ENCODE measurements at places on chromosomes 11 and 22.

GRCh38 chr11:71180694-71181470, 71.5 kb downstream of the SHANK2 start:
- no peak for DNase-seq

- no peak for DNase-seq
Observed at GRCh38 chr11:1025410-1026162, 10.9 kb downstream of the MUC6 start.

- no peak for DNase-seq
Observed at GRCh38 chr11:128917144-128917724, 25.4 kb downstream of the TP53AIP1 start.

GRCh38 chr11:70713988-70714665, 315.8 kb downstream of the CTTN start:
- DNase-seq, result no peak

DNA sequence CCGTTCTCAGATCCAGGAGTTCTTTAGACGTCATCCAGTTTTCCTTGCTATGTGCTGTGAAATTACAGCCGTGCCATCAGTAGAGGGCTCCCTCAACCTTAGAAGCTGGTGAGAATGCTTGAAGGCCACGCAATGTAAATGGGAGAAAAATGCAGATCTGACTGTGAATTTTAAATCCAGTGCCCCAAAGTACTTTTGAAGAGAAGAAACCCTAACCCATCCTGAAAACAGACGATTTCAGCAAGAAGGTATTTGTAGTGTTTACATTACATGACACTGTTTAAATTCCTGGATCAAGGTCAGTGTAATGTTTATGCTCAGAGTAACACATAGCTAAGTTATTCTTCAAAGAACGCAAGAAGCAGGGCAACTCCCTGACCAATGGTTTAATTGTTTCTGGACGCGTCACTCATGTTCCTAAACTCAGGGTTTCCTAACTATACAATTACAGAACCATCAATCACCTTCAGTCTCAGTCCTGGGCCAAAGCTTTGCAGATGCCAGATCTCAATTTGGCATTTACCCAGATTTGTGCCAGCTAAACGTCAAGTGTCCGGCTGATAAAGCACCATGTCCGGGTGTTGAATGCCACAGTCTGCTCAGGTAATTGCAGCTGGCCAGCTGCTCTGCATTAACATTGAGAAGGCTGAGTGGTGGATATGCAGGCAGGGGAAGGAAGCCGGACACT, 38.2 kb downstream of the ADAMTS8 start:
- no peak for DNase-seq

- peak; percentile 39 for DNase-seq
Observed at GRCh38 chr22:37894939-37895670, 11.0 kb upstream of the MICALL1 start.

- no peak for DNase-seq
Observed at GRCh38 chr22:30435674-30436126, 10.1 kb downstream of the MTFP1 start.

DNA sequence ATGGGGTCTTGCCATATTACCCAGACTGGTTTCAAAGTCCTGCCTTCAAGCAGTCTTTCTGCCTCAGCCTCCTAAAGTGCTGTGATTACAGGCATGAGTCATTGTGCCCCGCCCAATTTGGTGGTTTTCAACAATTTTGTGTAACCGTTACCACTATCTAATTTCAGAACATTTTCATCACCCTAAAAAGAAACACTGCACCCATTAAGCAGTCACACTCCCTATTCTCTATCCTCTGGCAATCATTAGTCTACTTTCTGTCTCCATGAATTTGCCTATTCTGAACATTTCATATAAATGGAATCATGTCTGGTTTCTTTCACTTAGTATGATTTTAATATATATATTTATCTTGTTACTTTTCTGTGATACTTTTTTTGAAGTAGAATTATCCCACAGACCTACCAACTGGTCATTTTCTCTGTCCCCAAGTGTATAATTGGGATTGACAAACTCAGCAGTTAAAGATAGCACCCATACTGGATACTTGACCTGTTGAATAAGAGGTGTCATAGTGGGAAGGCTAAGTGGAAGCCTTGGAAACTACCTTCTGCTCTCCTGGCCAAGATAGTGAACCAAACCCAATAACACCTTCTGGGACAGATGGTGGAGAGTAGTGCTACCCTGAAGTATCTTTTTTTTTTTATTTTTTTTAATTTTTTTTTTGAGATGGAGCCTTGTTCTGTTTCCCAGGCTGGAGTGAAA, 64.8 kb downstream of the STIM1 start:
- peak; percentile 49 for DNase-seq

- no peak for DNase-seq
Observed at GRCh38 chr22:30640839-30641430, 5.4 kb downstream of the SLC35E4 start.
